ENCODE measurements at places on chromosomes 7 and 10.

- DNase-seq: no peak
Measured at GRCh38 chr7:102890292-102890970, 22.4 kb upstream of the LRRC17 start.

DNA sequence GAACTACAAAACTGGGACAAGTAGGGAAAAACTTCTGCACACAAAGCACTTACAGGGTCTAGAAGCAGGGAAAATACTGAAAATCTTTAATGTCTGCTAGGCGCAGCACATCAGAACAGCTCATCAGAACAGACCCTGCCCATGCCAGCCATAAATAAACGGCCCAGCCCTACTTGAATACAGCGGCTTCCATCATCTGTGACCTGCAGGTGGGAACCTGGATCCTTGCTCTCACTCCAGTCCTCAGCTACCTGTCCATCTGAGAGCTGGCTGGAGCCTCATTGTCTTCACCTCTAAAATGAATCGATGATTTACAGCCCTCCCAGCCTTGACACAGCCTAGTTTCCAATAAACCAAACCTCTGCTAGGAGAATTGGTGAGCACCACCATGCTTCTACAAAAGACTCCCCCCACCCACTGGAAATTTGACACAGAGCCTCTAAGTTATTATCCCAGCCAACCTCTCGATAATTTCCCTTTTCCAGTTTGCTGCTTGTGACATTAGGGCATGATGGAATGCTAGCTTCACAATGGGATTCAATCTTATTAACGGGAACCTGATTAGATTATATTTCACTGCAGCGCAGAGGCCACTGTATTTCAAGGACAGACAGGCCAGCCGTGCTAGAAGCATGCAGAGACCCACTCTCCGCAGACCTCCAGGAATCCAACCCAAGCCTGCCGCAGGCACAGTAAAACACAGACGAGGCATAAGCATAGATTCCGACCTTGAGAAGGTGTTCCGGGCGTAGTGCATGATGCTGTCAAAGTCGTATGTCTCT, 61.6 kb upstream of the OPALIN start:
- DNase-seq: no peak

GRCh38 chr10:123521556-123521955, 144.6 kb upstream of the GPR26 start:
- DNase-seq: no peak

- no peak for DNase-seq
Measured at GRCh38 chr7:146768957-146769356, 652.4 kb downstream of the CNTNAP2 start.

GRCh38 chr10:34492081-34492480, 323.0 kb downstream of the PARD3 start:
- no peak for DNase-seq

Data from activated CD4-positive, alpha-beta memory T cell treated with anti-CD3 and anti-CD28 coated beads, Interleukin-2, amount 10 ng/mL, durations not matched to agents 7 days and 5 days (primary cell).